Prostate gland (tissue), 2 donors: ENCODE measurements at places on chromosomes 6 and 20.

DNA sequence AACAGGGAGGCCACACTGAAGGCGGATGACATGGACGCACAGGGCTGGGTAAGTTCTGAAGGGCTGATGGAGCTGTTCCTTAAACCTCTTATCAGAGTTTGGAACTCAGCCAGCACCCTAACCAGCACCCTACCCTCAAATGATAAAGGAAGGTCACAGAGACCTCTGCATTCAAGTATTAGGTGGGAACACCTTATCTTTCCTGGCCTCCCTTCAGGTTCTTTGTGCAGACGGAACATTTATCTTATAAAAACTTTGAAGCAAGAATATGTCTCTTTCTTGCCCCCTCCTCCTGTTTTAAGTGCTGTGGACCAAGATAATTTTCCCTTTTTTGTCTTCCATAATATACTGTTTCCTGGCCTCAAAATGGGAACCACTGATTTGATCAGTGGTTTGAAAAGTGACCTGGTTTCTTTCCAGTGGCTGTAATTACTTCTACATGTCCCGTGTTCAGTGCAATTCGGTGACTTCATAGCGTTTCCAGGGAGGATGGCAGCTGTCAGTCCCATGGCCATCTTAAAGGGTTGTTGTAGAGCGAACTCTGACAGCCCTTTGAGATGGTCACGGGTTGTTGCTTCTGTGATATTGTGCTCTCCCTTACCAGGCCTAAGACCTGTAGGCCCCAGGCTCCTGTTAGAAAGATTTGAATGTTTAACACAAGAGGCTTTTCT, 213.2 kb upstream of the MYLIP start:
- DNase-seq = no peak

- DNase-seq = no peak
Measured at GRCh38 chr20:51758978-51759544, 9.1 kb downstream of the ATP9A start.

DNA sequence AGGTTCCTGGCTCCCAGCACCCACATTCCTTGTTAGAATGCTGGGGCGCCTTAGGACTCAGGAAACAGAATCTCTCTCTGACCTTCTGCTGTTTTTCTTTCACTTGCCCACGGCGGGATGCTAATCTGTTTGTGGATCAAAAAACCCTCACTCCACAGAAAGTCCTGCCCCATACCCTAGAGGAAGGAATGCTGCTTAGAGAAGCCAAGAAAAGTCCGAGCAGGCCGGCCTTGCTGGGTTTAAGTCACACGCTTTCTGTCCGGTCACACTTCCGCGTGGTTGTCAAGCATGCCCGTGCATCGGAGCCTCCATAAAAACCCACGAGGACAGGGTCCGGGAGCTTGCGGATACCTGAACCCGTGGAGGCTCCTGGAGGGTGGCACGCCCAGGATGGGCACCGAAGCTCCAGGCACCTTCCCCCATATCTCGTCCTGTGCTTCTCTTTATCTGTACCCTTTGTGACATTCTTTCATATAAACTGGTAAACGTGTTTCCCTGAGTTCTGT, 223.1 kb downstream of the NRN1 start:
- no peak for DNase-seq

- no peak for DNase-seq
Measured at GRCh38 chr6:100730001-100730980, 150.8 kb downstream of the ASCC3 start.

DNA sequence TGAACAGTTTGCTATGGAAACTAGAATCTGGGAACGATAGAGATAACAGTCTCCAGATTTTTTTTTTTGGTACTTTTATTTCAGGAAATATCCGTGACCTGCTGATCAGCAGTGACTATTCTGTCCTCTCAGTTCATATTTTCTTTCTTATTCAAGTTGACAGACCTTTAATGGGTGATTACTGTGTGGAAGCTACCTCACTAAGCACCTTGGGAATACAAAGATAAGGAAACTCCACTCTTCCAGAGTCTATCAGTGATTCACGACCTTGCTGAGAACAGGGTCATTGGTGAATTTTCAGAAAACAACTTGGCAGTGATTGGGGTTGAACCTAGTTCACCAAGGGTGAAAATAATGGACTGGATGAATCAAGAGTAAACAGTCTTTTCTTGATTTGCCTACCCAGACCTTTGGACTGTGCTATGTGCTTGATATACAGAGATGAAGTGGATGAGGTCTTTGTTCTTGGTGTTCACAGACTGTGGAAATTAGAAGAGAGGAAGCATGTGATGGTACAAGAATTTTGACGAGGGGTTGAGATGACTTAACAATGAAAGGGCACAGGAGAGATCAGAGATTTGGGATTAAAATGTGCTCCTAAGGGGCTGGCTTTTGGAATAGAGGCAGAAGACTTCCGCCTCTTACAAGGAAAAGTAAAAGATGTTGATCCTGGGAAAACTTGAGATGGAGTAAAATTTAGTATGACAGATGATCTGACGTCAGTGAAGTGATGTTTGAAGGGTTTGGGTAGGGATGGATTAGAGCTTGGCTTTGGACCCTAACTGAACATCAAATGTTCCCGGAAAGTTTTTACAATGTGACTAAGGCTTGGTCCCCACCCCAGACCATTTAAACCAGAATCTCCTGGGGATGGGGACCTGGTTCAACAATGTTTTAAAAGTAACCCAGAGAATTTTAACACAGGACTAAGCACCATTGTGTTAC, 1.2 kb downstream of the KAT14 start:
- no peak for DNase-seq

DNA sequence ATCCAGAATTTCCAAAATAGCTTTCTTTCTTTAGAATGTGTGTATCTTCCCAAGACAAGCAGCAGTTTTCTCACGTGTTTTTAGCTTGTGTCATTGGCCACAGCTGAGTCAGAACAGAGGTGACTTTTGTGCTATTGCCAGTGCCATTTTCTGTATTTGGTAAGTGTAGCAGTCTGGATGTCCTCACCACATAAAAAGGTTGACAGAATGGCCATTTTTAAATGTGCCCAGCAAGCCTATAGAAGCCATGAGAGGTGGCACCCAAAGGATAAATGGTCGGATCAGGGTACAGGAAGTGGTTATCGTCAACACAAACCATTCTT, 269.5 kb upstream of the HSF2 start:
- no peak for DNase-seq

DNA sequence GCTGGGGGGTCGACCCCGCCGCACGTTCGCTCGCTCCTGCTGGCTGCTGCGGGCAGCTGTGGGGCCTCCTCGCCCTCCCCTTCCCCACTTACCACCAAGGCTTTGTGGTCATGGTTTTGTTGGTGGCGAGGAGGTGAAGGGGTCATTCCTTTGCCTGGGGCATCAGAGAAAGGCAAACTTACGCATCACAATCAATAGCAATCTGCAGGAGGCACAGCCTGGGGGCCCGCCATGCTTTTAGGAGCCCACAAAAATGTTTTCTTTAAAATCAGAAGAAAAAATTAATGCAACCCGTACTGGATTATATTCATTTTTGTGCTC, 137.0 kb downstream of the IMPG1 start:
- no peak for DNase-seq

- DNase-seq = no peak
Measured at GRCh38 chr6:38323216-38323615, 316.5 kb downstream of the BTBD9 start.

GRCh38 chr20:58418949-58419748, 30.1 kb downstream of the VAPB start:
- DNase-seq = no peak

- peak; percentile 17 for DNase-seq
Measured at GRCh38 chr6:11975353-11975977, 36.6 kb upstream of the HIVEP1 start.

DNA sequence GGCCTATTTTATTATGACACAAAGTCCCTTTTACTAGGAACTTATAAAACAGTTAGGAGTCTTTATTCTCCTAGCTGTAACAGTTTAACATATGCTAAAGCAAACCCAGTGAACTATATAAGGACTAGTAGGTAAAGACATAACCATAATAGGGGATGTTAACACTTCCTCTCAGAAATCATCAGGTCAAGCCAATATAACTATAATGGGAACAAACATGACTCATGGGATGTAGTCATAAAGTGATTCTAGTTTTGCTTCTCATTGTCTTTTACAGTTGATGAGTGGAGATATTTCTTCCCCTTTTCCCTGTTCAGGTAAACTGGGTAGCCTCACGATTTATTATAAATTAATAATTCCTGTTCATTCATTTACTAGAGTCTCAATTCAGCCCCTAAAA, 9.7 kb downstream of the PTCHD4 start:
- no peak for DNase-seq

GRCh38 chr6:50959081-50959641, 140.5 kb downstream of the TFAP2B start:
- DNase-seq = no peak

GRCh38 chr6:125742024-125742423, 7.4 kb upstream of the HEY2 start:
- DNase-seq = no peak

- DNase-seq = no peak
Measured at GRCh38 chr6:134706153-134706552, 243.7 kb downstream of the ALDH8A1 start.

DNA sequence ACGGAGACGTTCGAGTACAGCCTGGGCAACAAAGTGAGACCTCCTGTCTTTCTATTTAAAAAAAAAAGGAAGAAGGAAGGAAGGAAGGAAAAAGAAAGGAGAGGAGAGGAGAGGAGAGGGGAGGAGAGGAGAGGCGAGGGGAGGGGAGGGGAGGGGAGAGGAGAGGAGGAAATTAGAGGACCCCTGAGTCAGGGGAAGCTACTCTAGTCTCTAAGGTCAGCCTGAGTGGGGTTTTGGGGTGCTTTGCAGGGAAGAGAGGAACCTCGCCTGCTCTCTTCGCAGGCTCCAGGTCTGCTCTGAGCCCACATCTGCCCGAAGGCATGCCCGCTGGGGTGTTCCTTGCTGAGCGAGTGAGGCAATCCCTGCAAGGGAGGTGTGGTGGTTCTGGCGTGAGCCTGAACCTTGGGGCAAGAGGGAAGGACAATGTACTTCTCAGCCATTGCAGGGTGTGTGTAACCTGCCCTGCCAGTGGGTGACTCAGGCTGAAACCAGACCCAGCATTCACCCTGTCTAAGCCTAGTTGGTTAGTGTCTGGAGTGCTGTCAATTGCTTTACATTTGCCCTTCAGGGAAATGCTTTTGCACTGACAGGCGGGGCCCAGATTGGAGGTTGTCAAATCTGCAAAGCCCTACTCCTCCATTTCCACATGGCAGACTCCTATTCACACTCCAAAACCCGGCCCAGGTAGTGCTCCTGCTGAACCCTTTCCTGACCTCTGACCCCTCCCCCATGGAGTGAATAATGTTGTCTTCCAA, 15.3 kb upstream of the MMP9 start:
- no peak for DNase-seq

GRCh38 chr6:15739867-15740266, 77.0 kb upstream of the DTNBP1 start:
- no peak for DNase-seq

DNA sequence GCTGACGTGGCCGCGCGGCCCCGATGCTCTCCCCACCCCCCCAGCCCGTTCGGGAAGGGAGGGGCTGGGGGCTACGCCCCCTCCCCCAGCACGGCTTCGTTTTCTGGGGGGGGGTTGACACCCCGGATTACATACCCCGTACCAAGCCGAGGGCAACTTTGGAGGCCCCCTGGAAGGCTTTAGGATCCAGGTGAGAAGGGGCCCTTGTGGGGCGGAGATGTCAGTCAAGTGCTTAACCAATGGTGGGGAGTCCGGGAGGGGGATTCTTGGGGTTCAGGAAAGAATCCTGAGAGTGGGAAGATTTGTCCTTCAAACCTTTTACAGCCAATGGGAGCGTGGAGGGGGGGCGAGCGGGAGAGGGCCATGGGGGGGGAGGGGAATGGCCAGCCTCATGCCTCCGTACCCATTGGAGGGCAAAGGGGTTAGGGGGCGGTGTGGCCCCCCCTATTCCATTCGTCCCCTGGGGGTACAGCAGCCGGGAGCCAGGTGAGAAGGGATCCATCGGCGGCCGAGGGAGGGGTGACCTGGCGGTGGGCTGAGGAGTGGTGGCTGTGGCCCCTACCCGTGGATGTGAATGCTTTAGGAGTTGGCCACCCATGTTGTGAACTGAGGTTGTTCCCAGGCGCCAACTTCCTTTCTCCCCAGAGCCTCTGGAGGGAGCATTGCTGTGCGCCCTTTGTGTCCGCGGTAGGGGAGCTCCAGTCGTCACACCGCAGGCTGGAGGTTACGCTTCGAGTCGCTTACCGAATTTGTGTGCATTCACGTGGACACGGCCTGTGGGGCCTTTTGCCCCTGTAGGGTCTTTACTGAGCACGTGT, 682 bp downstream of the BRD2 start:
- peak; percentile 61 for DNase-seq

GRCh38 chr6:109840796-109841195, 137.3 kb upstream of the GPR6 start:
- no peak for DNase-seq

- DNase-seq = no peak
Measured at GRCh38 chr6:2029130-2029794, 216.1 kb downstream of the GMDS start.

DNA sequence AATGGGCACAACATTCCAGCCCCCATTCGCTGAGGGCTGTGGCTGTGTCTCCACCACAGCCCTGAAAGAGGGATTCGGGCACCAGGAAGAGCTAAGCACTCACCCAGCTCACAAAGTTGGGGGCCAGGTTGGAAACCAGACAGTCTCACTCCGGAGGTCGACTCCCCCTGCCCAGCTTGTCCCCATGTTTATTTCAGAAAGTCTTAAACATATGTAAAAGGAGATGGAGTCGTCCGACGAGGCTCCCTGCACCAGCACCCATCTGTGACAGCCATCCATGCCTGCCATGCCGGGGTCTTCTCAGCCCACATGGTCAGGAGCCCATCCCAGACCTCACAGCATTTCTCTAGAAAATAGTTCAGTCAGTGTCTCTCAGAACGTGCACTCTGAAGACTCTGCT, 63.6 kb upstream of the STX16 start:
- DNase-seq = no peak

- DNase-seq = no peak
Measured at GRCh38 chr6:130313206-130313605, 52.6 kb upstream of the TMEM200A start.

GRCh38 chr6:134908906-134909516, 40.9 kb downstream of the ALDH8A1 start:
- DNase-seq = no peak

GRCh38 chr6:108782179-108783041, 65.8 kb upstream of the ARMC2 start:
- DNase-seq = peak; percentile 90

- DNase-seq = no peak
Measured at GRCh38 chr6:112938650-112939049, 591.5 kb downstream of the RFPL4B start.
